Activated T-helper 1 cell treated with Interleukin-2 at 50 U/mL for 16 hours (primary cell): ENCODE measurements at places on chromosomes 7 and 10.

- no peak for DNase-seq
Measured at GRCh38 chr7:6278749-6279310, 6.4 kb upstream of the CYTH3 start.

GRCh38 chr10:77350711-77351119, 286.9 kb downstream of the KCNMA1 start:
- no peak for DNase-seq

GRCh38 chr7:67371429-67372305, 375.0 kb downstream of the TYW1 start:
- DNase-seq = peak; percentile 1

DNA sequence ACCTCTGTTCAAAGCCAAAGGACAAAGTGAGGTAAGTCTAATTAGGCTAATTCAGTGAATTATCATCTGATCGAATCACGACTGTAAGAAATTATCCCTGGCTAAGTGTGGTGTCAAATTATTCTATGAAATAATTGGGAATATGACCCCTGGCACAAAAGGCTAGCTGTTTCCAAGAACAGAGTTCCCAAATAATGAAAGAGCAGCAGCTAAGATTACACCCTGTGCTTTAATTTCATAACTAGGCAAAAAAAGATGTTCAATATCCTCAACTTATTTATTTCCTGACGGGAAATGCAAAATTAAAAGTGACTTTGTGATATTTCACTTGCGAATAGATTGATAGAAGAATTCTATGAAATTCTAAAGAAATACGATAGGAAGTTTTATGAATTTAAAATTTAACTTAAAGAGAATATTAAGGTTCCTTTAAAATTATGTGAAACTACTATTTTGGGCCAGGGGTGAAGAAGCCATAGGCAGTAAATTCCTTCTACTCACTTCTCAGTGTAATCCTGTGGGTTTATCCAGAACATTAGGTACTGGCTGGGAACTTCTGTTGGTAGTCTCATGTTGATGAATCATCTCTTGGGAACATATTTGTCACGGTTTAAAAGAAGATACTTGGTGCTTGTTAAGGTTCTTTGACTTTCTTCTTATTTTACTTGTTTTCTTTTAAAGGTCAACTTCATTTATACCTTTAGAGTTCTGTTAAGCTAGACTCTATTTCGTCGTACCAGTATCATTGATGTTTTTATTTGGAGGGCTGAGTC, 148.5 kb downstream of the POLR1F start:
- no peak for DNase-seq

GRCh38 chr7:3416453-3416852, 115.4 kb downstream of the SDK1 start:
- DNase-seq = no peak

DNA sequence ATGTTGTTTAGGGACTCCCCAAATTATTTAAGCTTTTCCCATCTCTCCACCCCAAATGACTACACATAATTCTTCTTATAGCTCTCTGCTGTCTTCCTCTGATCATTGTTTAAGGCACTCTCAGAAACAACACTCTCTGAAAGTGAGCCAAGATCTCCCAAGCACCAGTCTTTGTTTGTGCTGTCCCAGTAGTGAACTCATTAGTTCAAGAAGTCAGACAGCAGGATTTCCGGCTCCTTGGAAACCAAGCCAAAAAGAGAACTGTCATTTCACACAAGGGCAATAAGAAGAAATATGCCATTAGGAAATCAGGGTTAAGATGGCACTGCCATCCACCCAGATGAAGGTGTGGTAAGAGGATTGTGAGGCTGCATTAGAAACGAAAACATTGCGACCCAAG, 83.1 kb downstream of the FZD1 start:
- no peak for DNase-seq

- DNase-seq = no peak
Measured at GRCh38 chr10:49508654-49509053, 30.3 kb downstream of the ERCC6 start.

DNA sequence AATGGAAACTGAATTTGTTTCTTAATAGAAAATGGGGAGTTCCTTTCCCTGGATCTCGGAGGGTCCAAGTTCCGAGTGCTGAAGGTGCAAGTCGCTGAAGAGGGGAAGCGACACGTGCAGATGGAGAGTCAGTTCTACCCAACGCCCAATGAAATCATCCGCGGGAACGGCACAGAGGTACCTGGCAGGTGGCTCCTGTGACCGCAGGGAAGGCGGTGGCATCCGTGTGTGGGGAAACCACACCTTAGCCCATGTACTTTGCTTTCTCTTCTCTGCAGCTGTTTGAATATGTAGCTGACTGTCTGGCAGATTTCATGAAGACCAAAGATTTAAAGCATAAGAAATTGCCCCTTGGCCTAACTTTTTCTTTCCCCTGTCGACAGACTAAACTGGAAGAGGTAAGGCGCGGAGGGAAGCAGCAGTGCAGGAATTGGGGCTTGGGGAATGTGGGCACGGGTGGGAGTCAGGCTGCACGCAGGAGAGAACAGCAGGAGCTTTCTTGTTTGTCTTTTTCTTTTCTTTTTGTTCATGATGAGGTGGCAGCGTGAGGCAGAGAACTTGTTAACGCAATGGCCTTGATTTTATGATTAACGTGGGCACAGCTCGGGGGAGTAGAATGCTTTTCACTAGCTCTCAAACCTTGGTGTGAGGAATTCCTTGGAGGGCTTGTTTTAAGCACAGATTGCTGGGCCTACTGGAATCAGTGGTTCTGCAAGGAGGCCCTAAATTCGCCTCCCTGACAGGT, 12.8 kb downstream of the HKDC1 start:
- no peak for DNase-seq

DNA sequence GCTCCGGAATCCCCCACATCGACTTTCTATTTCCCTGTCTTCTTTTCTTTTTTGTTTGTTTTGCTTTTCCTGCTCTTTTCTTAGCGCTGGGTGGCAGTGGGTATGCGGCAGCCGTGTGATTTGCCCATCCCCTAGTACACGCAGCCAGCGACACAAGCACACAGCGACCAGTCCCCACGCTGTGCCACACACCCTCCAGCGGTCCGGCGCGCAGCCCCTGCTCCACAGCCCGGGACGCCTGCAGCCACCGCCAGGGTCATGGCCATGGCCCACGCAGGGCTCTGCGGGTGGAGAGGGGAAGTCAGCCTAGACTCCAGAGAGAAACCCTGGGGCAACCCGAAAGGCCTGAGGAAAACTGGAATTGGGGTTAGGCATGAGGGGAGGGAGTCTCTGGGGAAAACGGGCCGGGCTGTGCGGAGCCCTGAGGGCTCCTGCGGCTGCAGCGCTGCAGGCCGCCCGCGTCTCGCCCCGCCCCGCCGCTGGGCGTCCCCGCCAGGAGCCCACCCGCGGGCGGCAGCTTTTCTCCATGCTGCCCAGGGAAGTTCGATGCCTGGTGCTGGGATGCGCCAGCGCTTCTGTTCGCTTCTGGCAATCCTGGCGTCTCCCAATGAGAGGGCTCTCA, 2.5 kb downstream of the CHRM2 start:
- DNase-seq = no peak

DNA sequence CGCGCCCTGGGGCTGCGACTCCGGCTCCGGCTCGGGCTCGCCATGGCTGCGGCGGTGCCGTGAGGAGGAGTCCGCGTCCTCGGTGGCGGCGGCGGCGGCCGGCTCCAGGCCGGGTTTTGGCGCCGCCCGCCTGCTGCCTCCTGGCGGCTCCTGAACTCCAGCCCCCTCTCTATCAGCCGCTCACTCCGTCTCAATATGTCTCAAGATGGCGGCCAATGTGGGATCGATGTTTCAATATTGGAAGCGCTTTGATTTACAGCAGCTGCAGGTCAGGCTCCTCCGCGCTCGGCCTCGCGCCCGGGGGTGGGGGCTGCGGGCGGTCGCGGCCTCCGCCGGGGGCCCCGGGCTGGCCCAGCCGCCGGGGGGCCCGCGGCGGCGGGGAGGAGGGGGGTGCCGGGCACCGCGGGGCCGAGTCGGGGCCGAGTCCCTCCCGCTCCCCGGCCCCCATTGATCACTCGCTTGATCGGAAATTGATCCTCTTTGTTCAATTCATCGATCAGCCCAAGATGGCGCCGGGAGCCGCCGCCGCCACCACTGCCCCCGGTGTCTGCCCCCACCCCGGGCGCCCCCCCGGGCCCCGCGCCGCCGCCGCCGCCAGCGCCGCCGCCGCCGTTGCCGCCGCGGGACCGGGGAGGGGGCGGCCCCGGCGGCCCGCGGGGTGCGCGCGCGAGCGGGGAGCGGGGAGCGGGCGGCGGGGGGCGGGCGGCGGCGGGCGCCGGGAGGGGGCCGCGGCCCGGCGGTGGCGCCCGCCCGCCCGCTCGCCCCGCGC, 1.4 kb upstream of the CUX1 start:
- peak; percentile 57 for DNase-seq

DNA sequence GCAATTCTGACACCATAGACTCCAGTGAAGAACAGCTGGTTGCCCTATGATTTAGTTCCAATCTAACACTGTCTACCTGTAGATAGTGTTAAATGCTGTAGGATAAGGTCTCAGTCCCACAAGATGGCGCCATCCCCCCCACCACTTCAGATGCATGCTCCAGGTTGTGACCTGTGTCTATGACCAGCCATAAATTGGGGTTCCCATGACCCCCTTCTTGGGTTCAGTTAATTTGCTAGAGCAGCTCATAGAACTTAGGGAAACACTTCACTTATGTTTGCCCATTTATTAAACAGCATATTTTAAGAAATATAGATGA, 13.1 kb downstream of the CCSER2 start:
- no peak for DNase-seq

- DNase-seq = no peak
Measured at GRCh38 chr10:9951481-9952257, 1066.0 kb upstream of the CELF2 start.

- DNase-seq = no peak
Measured at GRCh38 chr10:100717166-100717565, 28.2 kb upstream of the PAX2 start.

- DNase-seq = no peak
Measured at GRCh38 chr7:24723178-24723530, 34.1 kb downstream of the GSDME start.

- no peak for DNase-seq
Measured at GRCh38 chr7:18356191-18356645, 139.3 kb upstream of the HDAC9 start.

GRCh38 chr10:75755528-75755927, 324.1 kb downstream of the LRMDA start:
- no peak for DNase-seq

DNA sequence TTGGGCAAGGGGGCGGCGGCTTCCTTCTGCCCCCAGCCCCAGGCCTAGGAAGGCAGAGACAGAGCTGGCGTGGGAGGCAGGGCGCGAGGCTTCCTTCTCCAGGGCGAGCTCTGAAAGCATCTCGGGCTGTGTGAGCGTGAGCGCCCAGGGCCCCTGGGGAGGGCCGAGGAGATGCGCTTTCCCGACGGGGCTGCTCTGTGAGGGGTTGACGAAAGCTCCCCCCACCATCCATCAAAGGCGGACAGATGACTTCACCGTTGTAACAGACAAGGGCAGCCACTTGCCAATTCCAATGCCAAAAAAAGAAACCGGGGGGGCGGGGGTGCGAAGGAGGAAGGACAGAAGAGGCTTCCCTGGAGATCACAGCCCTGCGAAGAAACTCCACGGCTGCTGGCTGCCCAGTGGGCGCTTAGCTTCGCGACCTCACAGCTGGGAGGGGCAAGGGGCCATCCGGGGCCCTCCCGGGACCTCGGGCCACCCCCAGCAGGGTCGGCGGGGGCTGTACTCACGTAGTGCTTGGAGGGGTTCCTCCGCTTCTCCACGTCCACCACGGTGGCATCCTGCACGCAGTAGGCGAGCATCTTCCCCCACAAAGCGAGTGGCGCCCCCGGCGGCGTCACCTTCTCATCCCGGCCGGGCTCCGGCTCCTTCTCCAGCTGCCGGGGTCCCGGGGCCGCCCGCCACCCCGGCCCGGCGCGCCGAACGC, 537 bp downstream of the SH3PXD2A start:
- no peak for DNase-seq

- no peak for DNase-seq
Measured at GRCh38 chr7:139899328-139899955, 70.4 kb downstream of the TBXAS1 start.

GRCh38 chr7:103918631-103919271, 70.7 kb downstream of the RELN start:
- DNase-seq = no peak

DNA sequence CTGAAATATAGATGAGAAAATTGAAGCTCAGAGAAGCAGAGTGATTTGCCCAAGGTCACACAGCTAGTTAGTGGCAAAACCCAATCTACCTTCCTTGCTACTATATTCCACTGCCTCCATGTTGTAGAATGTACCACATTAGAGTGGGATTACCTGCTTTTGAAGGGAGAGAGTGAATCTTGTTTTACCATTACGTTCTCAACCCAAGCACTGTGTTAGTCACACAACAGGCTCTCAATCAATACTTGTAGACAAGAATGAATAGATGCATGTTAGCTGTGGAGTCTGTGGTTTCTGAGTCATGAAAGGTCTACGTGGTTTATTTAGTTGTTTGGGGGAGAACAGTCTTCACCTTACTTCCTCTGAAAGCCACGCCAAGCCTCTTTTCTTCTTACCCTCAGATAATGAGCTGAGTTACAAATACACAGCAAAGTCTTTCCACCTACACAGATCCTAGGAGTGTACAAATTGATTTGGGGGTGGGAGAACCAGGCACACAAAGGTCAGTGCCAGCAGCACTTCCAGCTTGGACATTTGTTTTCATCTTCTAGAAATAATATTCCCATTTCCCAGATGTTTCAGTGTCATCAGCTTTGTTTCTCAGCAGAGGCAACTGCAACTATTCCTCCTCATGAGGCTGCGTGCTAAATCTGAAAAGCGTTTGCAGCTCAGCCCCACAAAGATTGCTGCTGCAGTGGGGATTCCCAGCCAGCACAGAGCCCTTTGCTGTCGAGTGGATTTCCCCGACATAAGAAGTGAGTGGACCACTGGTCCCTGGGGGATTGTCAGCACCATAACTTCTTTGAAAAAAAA, 71.5 kb upstream of the ADO start:
- DNase-seq = peak; percentile 23

DNA sequence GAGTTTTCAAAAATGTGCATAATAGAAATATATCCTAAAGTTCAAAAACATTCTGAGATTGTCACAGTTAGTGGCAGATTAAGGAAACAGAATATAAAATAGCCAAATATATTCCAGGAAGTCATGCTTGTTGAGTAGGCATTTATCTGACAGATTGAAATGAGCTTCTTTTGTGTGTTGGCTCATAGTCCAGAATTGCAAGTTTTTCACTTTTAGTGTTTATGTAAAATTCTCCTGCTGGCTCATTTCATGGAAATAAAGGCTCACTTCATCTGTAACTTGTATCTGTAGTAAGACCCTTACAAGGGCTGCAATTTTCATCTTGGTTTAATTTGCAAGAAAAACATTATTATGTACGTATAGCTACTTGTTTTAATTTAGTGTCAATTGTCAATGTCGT, 93.5 kb downstream of the MCU start:
- no peak for DNase-seq

GRCh38 chr10:111207500-111207899, 130.7 kb downstream of the ADRA2A start:
- no peak for DNase-seq

- DNase-seq = no peak
Measured at GRCh38 chr10:116757246-116757645, 14.9 kb upstream of the HSPA12A start.
